ENCODE measurements at places on chromosomes 5 and 9.

- DNase-seq, result no peak
Measured at GRCh38 chr5:14983666-14984441, 112.3 kb upstream of the ANKH start.

DNA sequence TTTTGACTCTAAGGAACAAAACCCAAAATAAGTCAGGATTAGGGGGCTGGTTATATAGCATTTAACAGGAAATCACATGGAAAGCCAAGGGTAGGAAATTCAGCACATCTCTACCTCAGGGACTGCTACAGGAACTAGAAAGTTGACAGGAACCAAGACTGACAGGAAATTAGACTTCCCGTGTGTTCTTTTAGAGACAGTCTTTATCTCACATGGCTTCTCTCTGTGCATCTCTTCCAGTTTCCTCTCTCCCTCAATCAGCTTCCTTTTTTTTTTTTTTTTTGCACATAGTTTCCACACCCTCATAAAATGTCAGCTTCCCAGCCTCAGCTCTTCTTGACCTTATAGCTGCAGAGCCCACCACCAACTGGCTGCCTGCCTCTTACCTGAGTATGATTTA, 4.8 kb downstream of the RECK start:
- no peak for DNase-seq

DNA sequence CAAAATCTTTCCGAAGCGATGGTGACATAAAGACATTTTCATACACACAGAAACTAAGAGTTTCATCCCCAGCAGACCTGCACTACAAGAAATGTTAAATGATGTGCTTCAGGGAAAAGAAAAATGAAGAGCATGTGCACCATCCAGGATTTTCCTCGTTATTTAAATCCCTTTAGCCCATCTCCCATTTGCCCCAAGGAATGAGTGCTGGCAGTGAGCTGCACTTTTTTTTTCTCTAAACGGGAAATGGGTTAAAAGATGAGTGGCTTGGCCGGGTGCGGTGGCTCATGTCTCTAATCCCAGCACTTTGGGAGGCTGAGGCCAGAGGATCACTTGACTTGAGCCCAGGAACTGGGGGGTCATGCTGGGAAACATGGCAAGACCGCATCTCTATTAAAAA, 6.8 kb upstream of the LRRC14B start:
- no peak for DNase-seq

- DNase-seq, result no peak
Measured at GRCh38 chr5:73306741-73307275, 133.8 kb downstream of the TMEM174 start.

DNA sequence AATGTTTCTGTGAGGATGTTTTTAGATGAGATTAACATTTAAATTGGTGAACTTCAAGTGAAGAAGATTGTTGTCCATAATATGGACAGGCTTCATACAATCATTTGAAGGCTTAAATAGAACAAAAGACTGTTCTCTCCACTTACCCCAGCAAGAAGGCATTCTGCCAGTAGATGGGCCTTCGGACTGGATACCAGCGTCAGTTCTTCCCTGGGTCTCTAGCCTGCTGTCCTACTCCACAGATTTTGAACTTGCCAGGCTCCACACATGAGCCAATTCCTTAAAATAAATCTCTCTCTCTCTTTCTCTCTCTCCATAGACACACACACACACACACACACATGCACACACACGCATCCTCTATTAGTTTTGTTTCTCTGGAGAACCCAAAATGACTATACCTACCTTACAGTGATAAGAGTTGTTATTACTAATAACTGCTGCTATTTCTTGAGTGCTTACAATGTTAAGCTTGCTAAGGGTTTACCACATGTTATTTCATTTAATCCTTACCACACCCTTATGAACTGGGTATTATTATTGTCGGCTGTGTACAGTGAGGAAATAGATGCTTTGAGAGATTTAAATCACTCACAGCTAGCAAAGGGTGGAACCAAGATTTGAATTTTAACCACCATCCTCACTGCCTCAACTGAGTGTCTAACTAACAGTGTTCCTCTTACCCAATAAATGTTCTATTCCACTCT, 19.8 kb upstream of the IQGAP2 start:
- DNase-seq, result no peak

GRCh38 chr5:138824924-138825863, 49.9 kb downstream of the LRRTM2 start:
- DNase-seq, result no peak

- DNase-seq, result no peak
Measured at GRCh38 chr5:125698420-125698819, 724.8 kb upstream of the GRAMD2B start.

GRCh38 chr9:108039493-108039892, 549.9 kb upstream of the KLF4 start:
- no peak for DNase-seq

- no peak for DNase-seq
Measured at GRCh38 chr5:102536323-102536928, 37.6 kb upstream of the SLCO6A1 start.

- no peak for DNase-seq
Measured at GRCh38 chr9:19145881-19146280, 18.6 kb upstream of the PLIN2 start.

DNA sequence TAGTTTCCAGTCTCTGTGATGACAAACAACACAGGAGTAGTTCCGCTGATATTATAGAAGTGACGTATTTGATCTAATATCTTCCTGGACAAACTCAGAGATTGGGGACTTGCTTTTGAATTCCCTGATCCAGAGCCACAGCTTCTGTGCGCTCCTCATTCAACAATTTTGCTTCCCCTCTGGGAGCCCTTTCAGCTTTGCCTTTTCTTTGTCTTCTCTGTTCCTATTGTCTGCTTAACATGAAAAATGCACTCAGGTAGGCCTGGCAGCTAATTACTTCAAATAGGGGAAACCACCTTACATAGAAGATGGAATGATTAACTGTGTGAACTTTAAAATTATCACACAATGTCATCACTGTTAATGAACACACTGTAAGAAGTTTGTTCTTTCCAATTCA, 192.9 kb downstream of the EPB41L4A start:
- no peak for DNase-seq

DNA sequence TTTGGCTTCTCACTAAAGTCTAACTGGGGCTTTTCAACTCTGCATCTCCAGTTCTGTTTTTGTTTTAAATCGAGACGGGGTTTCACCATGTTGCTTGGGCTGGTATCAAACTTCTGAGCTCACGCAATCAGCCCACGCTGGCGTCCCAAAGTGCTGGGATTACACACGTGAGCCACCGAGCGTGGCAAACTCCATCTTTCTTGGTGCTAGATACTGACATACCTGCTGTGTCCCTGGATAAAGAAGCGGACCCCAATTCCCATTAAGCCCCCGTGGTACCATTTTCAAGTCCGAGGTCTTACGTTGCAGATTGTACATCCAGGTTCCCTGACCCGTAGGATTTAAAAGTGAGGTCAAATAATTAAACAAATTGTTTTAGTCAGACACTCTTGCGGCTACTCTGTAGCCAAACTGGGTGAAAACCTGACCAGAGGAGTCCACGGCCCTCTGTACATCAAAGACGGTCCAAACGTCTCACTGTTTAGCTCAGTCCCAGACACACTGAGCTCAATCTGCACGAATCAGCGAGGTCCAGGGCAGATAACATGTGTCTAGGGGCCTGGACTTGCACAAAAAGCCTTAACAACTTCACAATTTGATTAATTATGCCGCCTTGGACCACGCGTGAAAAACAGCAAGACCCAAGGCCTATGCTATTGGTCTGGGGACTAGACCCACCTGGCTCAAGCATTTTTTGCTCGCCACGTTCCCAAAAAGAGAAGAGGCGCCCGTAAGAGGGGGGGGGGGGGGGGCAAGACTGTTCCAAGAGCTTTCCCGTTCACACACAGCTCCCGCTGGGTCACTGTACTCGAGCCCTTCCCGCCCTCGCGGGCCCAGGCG, 727 bp upstream of the DNAJA1 start:
- DNase-seq, result no peak

GRCh38 chr5:111635916-111636570, 121.0 kb downstream of the NREP start:
- no peak for DNase-seq

- no peak for DNase-seq
Measured at GRCh38 chr9:129513282-129513681, 107.6 kb downstream of the C9orf50 start.

- no peak for DNase-seq
Measured at GRCh38 chr5:122455939-122456338, 143.9 kb downstream of the SNCAIP start.

GRCh38 chr5:148391422-148391821, 7.7 kb downstream of the FBXO38 start:
- DNase-seq, result no peak

DNA sequence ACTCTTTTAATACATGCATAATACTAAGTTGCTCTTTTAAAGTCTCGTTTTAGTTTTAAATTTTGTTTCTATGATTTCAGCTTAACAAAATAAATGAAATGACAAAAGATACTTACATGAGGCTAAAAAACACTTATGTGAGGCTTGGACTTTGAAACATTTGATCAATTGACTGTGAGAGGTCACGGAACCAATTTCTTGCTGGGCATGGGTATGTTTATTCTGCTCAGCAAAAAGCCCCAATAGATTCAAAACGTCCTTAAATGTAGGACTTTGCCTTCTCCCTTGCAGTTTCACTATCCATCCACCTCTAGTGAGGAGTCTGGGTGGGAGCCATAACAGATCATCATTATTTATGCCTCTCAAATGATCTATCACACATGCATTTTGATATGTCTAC, 191.9 kb downstream of the ZSWIM6 start:
- DNase-seq, result no peak

DNA sequence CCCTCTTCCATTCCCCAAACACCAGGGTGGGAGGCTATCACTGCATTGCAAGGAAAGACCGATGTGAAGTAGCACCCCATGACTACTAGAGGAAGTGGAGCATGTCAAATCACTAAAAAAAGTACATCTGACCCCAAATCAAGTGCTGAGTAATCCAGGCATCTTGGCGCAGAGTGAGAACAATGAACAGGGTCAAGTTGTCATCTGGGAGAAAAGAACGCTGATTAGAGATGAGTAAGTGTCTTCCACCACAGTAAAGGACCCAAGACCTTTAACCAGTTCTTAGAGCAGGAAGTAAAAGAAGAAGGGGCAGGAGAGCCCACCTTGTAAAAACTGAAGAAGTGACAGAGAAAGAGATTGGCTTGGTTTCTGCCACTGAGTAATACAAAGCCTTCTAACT, 75.0 kb upstream of the RAD23B start:
- no peak for DNase-seq

- no peak for DNase-seq
Measured at GRCh38 chr5:107104040-107104995, 566.4 kb downstream of the EFNA5 start.

GRCh38 chr5:39219437-39219836, at the start of gene FYB1:
TSS of gene FYB1 (minus strand) at chr5:39219563. CDS start at chr5:39202960, 16,603 bp downstream.
- no peak for DNase-seq

GRCh38 chr5:157554179-157555036, 21.2 kb downstream of the ADAM19 start:
- no peak for DNase-seq

GRCh38 chr9:101480386-101480785, 44.8 kb upstream of the ALDOB start:
- no peak for DNase-seq

- DNase-seq, result no peak
Measured at GRCh38 chr5:178419651-178420050, 170.5 kb downstream of the COL23A1 start.

DNA sequence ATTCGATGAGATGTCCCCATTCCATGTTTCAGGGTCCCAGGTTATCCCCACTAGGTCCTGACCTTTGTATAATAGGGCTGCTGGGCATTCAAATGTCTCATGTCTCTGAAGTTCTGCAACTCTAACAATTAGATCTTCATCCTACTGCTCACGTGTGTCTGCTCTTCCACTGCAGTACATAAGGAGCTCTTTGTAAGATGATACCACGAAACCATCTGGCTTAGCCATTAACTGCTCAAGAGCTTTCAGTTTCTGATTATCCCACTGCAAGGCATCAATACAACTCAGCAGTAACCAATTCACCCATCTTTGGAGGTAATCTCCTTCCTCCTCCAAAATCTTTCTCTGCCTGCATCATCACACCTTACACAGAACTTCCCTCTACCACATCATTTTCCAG, 49.9 kb upstream of the PPP2CA start:
- DNase-seq, result no peak

- DNase-seq, result no peak
Measured at GRCh38 chr5:39076757-39077728, 2.8 kb upstream of the RICTOR start.

GRCh38 chr9:29659014-29659413, 2085.7 kb upstream of the C9orf72 start:
- no peak for DNase-seq

GRCh38 chr5:168699002-168699401, 119.8 kb upstream of the PANK3 start:
- DNase-seq, result no peak

- no peak for DNase-seq
Measured at GRCh38 chr5:179767496-179768100, 26.2 kb upstream of the LTC4S start.

DNA sequence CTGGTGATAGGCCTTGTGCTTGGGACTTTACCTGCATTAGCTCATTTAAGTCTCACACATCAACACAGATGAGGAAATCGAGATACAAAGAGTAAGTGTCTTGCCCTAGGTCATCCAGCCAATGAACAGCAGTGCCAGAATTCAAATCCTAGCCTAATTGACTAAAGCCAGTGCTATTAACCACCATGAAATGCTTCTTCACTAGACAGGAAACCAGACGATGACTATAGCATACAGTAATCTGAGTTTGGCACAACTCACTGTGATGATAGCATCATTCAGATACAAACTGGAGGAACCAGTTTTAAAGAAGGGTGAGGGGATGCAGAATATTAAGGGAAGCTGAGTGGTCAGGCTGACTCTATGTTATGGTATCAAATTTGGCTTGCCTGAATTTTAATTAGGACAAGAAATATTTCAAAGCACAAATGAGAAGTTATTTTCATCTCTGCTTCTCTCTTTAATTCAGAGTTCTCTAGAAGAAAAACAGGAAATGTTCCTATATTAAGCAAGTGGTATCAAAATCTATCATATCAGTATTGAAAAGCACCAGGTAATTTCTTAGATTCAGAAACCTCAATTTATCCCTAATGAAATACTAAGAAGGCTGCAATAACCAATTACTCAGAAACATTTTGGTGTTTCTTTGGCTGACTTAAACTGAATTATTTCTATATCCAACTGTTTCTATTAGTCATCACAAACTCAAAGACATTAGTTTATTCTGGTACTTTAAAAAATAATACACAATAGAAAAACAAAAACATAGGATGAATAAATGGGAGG, 147.0 kb upstream of the RASA1 start:
- no peak for DNase-seq

DNA sequence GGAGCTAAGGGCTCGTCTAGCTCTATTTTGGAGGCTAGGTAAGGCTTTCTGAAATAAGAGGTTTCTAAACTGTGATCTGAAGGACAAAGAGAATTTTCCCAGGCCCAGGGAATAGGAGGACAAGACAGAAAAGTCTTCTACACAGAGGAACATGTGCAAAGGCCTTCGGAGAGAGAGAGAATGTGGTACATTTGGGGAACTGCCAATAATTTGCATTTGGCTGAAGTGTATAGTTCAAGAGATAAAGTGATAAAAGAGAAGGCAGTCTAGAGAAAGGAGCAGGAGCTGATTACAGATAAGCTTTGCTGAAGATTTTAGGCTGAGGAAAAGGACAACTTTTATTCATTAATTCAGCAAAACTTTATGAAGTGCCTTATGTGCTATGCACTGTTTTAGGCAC, 214.4 kb upstream of the ELL2 start:
- no peak for DNase-seq

- no peak for DNase-seq
Measured at GRCh38 chr5:79474367-79475151, 39.4 kb downstream of the HOMER1 start.

All from amygdala (tissue), 56 donors.